ENCODE measurements at places on chromosomes 1 and 21.

- no peaks in the 10 kb centered on the region for H3K4me1 ChIP-seq
- DNase-seq, result peak; percentile 89
Observed at GRCh38 chr1:160830321-160831153, 32.1 kb downstream of the CD244 start.

DNA sequence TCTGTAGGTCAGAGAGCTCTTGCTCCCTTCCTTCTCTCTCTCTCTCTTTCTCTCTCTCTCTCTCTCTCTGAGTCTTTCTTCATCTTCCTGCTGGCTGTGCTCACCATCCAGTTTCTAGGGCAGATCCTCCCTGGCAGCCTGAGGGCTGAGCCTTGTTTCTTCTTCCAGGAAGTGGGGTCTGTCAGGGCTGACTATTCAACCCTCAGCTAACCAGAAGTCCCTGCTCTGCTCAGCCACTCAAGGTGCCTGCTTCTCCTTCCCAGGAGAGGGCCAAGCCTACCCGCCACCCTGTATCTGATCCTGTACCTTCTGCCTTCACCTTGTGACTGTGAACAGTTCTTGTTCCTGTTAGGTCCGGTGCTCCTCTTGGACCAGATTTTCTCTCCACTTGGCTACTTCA is 107.6 kb upstream of the ETV3 start:
- H3K36me3 ChIP-seq, result no peaks in the 10 kb centered on the region
- no peaks in the 10 kb centered on the region for H3K27me3 ChIP-seq
- no peak for DNase-seq
- no peak overlapping the region for H3K4me3 ChIP-seq

DNA sequence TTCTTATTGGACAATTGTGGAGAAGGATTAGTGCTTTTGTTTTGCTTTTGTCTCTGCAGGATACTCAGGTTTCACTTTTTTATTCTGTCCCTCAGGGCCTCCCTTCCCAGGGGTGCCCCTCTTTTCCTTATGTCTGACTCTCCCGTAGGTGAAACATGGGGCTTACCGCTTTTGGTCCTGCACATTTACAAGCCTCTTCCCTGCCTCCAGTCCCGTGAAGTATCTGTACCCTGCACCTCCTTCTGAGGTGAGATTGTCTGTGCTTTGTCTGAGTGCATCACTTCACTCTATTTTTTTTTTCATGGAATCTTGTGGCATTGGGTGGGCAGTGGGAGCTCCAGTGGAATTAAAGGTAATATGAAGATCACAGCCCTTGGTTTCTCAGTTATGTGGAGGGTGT is 758.1 kb upstream of the TPTE start:
- no peak overlapping the region for H3K27ac ChIP-seq
- peaks cover 7% of the 10 kb centered on the region for H3K27me3 ChIP-seq
- H3K4me1 ChIP-seq, result no peaks in the 10 kb centered on the region
- DNase-seq, result no peak
- H3K4me3 ChIP-seq, result no peak overlapping the region

DNA sequence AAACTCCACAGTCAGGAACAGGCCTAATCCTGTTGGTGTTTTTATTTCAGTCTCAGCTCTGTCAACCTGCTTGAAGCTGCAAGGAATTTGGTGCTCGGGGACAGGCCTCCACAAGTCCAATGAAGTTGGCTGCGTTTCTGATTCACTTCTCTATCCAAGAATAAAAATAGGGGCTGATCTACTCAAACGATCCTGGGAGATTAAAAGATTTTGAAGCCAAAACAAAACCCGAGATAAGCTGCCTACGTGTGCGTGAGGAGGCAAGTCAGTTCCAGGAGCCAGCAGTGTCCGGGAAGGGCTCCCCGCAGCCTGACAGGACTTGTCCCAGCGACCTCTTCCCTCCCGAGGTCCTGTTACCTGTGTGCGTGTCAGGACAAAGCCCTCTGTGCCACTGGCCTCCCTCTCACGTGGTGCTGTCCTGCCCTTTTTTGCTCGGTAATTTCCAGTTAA is 98.0 kb downstream of the ETS2 start:
- no peak for DNase-seq
- H3K4me3 ChIP-seq, result no peak overlapping the region
- peaks cover 8% of the 10 kb centered on the region for H3K4me1 ChIP-seq
- no peaks in the 10 kb centered on the region for H3K27me3 ChIP-seq

GRCh38 chr1:199616947-199617346 is 410.6 kb upstream of the NR5A2 start:
- H3K27me3 ChIP-seq, result no peaks in the 10 kb centered on the region
- no peaks in the 10 kb centered on the region for H3K4me1 ChIP-seq
- H3K27ac ChIP-seq, result no peak overlapping the region
- H3K36me3 ChIP-seq, result no peaks in the 10 kb centered on the region

DNA sequence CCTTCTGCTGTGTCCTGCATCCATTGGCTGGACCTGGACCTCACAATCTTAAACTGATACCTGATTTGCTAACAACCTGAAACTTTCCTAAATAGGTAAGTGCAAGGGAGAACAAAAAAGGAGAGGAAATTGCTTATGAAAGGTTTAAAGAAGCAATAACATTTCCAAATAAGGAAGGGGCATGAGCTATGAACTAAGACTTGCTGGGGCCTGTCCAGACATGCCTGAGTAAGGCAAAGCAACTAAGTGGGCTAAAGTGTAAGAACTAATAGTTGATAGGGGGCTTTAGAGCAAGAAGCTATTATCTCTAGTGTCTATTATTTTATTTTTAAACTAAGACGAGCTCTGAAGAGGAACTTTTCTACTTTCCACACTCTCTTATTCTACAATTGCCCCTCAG is 11.6 kb downstream of the JMJD4 start:
- no peak overlapping the region for H3K27ac ChIP-seq
- no peak overlapping the region for H3K4me3 ChIP-seq
- no peak for DNase-seq
- no peaks in the 10 kb centered on the region for H3K27me3 ChIP-seq

- H3K4me3 ChIP-seq, result no peak overlapping the region
- DNase-seq, result no peak
- H3K4me1 ChIP-seq, result no peaks in the 10 kb centered on the region
- no peaks in the 10 kb centered on the region for H3K27me3 ChIP-seq
- no peak overlapping the region for H3K27ac ChIP-seq
Observed at GRCh38 chr1:167784876-167785550, 63.2 kb downstream of the MPZL1 start.

DNA sequence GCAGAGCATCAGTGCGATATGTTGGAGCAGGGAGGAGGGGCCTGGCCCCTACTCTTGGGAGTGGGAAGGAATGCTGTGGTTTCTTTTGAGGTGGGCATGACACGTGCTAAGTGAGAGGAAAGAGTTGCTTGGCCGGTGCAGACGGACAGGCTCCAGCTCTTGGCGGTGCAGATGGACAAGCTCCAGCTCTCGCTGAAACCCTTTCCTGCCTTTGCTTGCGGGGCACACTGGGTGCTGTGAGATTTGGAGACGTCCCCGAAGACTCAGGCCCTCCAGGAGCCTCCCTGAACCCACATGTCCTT is 15.9 kb downstream of the PDXK start:
- H3K27ac ChIP-seq, result peak overlapping the region; percentile 22
- no peak overlapping the region for H3K4me3 ChIP-seq
- H3K36me3 ChIP-seq, result no peaks in the 10 kb centered on the region
- peaks cover 6% of the 10 kb centered on the region for H3K4me1 ChIP-seq
- no peaks in the 10 kb centered on the region for H3K27me3 ChIP-seq

DNA sequence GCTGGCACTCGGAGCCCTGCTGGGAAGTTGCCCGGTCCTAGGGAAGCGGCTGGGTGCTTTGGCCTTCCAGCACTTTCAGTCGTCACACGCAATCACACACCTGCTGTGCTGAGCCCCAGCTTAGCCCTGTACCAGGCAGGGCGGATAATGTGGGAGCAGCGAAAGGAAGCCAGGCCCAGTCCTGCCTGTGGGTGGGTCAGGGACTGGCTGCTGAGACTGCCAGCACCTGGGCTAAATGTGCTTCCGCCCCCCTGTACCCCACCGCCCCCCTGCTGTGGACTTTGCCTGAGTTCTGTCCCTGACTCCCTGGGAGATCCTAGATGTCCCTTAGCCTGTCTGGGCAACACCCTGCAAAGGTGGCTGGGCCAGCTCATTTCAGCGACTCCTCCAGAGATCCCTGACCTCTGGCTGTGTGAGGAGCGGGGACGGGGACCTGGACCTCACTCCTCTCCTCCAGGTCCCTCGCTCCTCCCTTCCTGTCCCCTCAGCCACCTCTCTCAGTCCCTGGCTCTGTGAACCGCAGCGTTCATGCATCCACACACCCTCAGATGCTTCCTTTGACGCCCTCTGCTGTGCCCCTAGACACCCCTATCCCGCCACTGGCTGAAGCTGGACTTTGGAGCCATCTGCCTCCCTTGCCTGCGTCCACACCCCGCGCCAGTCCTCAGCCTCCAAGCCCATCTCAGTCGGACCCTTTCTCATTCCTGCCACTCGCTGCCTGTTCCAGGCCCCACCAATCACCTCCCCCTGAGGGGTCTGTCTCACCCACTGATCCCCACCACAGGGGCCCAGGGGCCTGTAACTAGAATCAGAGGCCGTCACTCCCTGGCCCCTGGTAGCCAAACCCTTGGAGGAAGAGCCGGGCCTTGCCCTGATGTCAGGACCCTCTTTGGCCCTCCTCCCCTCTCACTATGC is 1.4 kb downstream of the MMEL1 start:
- peaks cover 29% of the 10 kb centered on the region for H3K27me3 ChIP-seq
- no peak overlapping the region for H3K27ac ChIP-seq
- H3K4me1 ChIP-seq, result no peaks in the 10 kb centered on the region
- no peaks in the 10 kb centered on the region for H3K36me3 ChIP-seq

DNA sequence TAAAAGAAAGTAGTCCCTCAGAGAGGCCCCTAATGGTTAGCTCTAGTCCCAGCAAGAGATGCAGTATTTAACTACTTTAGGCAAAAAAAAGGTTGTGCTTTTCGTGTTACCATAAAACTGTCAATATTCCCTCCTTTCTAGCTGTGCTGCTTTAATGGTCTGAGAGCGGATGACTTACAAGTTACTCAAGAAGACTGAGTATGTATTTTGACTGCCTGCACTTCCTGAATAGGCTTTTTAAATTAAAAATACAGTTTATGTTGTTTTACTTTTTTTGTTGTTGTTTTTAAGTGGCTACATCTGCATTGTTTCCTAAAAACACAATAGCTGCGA is 152.2 kb downstream of the NFIA start:
- DNase-seq, result no peak
- no peak overlapping the region for H3K4me3 ChIP-seq
- no peaks in the 10 kb centered on the region for H3K4me1 ChIP-seq
- H3K36me3 ChIP-seq, result no peaks in the 10 kb centered on the region

DNA sequence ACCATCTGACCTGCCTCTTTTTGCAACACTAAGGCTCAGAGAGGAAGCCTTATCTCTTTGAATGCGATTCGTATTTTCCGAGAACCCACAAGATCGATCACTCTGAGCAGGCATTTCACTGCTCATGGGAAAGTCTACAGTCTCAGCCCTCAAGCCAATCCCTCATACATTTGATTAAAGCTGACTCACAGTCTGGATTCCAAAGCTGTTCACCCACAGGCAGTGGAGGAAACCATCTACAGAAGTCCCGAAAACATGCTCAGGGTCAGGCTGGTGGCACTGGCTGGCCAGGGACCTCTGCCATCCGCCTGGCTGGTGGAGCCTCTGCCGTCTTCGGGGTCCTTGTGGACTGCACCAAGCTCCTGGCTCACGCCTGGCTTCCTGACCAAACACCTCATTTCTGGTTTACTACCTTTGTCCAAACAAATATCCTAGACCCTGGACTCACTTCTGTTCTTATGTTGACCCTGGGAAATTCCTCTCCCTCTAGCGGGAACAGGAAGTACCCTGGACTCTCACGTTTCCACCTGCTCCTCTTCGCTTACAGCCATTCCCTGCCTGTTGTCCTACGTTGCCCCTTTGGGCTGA is 650.0 kb downstream of the SMYD3 start:
- peak; percentile 21 for DNase-seq
- H3K36me3 ChIP-seq, result no peaks in the 10 kb centered on the region
- no peaks in the 10 kb centered on the region for H3K4me1 ChIP-seq
- no peaks in the 10 kb centered on the region for H3K27me3 ChIP-seq

- no peaks in the 10 kb centered on the region for H3K4me1 ChIP-seq
- H3K27me3 ChIP-seq, result no peaks in the 10 kb centered on the region
- no peak overlapping the region for H3K27ac ChIP-seq
- no peak overlapping the region for H3K4me3 ChIP-seq
- no peaks in the 10 kb centered on the region for H3K36me3 ChIP-seq
Observed at GRCh38 chr1:217425422-217425821, 205.5 kb downstream of the GPATCH2 start.

DNA sequence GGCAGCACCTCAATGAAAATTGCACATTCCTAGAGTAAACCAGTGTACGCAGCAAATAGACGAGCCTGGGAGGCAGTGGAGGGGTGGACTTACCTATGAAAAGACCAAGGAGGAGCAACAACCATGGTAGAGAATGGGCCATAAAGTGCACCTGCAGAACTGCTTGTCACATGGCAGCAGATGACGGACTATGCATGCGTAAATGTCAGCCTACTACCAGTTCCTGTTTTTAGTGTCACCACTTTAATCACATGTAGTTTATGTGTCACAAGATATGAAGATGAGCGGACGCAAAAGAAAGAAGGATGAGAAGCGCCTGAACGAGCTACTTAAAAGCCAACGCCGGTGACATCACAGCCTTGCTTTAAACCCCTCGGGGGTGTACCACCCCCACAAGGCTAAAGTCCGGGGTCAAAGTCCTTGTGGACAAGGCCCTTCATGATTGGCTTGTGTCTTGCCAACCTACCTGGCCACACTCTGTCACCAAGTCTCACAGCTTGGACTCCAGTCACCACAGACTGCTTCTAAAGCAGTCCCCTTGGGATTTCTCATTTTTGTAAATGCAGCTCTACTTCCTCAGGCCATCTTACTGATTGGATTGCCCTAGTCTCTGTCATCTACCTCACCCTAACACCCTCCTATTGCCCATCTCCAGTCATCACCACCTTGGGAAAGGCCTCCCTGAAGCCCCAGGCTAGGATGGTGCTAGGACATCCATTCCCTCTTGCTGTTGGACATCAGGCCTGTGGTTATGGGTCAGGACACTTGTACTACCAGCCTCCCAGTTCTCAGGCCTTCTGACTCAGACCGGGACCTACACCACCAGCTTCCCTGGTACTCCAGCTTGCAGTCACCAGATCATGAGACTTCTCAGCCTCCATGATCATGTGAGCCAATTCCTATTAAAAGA is 6.0 kb upstream of the LY9 start:
- H3K27me3 ChIP-seq, result no peaks in the 10 kb centered on the region
- no peak overlapping the region for H3K4me3 ChIP-seq
- H3K27ac ChIP-seq, result no peak overlapping the region
- DNase-seq, result no peak
